ENCODE measurements at places on chromosomes 13 and 19. TPM values are rescaled to one million over a fixed set of nuclear protein-coding genes. Genes with fewer than 3 reads are reported as not detected.

The FAM83E gene
- 0.30 TPM for total RNA-seq

The CGB3 gene
- not detected for total RNA-seq

The DCLK1 gene
- 4.5 TPM for total RNA-seq

The SUGP1 gene
- 18.6 TPM for total RNA-seq

The MUC16 gene
- not detected for total RNA-seq

The NCR1 gene
- total RNA-seq, result not detected

The COX7A1 gene
- 14.8 TPM for total RNA-seq

The RFPL4AL1 gene
- total RNA-seq, result not detected
